ENCODE measurements at places on chromosomes 1 and 21. TPM values are rescaled to one million over a fixed set of nuclear protein-coding genes. Genes with fewer than 3 reads are reported as not detected.

NBPF14 gene
- polyA plus RNA-seq, result 23.8 TPM

H6PD gene
- 12.0 TPM for polyA plus RNA-seq

SLAMF7 gene
- not detected for polyA plus RNA-seq

CCDC30 gene
- 0.38 TPM for polyA plus RNA-seq

ALG6 gene
- polyA plus RNA-seq, result 3.1 TPM
